GM23338 (cell line): ENCODE measurements at places on chromosomes 13 and 19. TPM values are rescaled to one million over a fixed set of nuclear protein-coding genes. Genes with fewer than 3 reads are reported as not detected.

DNA sequence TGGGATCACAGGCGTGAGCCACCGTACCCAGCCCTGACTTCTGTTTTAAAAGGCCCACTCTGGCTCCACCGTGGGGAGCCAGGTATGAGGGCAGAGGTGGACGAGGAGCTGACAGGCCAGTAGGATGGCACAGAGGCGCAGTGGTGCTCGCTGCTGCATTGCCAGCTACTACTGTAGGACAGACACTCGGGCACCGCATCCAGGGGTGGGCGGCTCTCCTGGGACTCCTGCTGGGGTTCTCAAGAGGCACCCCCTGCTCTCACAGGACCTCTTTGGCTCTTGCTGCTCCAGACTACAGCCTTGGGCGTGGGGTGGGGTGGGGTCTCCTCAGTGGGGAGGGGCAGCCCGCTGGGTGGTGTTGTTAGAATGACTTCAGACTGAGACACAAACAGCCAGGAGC is 53.4 kb downstream of the LATS2 start:
- DNase-seq: no peak

GRCh38 chr13:20570517-20570916 is 3.6 kb downstream of the IFT88 start:
- no peak for DNase-seq

DNA sequence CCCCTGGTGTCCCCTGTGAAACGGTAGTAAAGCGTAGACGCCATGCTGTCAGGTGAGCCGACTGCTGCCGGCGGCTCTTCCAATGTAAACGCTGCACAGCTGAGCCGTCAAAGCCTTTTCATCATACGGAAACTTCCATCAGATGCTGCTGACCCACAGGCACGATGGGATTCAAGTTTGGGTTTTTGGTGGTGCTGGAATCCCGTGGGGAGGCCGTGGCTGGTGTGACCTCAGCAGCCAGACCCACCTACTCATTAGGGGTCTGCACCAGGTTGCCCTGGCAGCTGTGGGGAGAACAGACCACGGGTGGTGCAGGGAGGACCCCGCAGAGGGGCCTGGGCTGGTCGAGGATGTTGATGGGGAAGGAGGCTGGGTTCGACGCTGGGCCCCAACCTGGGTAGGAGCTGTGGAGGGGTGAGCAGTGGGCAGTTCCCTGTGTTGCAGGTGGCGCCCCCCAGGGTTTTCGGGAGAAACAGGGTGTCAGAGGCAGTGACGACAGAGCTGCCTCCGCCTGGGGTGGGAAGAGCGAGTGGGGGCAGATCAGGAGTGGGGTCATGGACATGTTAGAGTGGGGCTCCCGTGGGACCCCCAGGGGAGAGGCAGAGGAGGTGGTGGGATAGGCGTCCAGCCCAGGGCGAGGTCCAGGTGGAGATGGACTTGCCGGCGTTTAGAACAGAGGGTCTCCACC is 6.6 kb downstream of the GRIN3B start:
- DNase-seq: no peak

DNA sequence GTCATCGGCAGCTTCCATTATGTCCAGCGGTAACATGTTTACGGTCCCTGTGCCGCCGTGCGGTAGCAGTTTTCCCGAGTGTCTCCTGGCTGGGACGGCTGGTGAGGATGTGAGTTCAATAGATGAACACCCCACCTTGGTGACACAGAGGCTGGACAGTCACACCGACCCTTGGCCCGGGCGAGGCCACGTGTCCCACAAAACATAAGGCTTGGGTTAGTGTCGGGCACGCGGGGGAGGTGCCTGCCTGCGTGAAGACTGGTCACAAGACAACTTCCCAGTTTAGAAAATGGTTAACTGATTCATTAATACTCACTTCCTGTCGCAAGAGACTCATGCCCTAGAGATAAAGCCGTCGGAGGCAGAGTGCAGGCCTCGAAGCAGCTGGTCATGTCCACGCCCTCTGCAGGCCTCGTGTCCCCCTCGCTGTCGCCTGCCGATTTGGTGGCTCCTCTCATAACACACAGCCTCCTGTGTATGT is 17.2 kb downstream of the RASA3 start:
- no peak for DNase-seq

- DNase-seq: no peak
Measured at GRCh38 chr19:10091895-10092641, 6.0 kb downstream of the SHFL start.

- no peak for DNase-seq
Measured at GRCh38 chr13:36069881-36070366, 61.3 kb downstream of the DCLK1 start.

Gene CLEC4M
- not detected in 2 replicates for total RNA-seq

Gene PPP5C
- total RNA-seq: 111 and 123 TPM in 2 replicates

Gene PDX1
- not detected in 2 replicates for total RNA-seq
